ENCODE measurements at places on chromosomes 7 and 10. TPM values are rescaled to one million over a fixed set of nuclear protein-coding genes. Genes with fewer than 3 reads are reported as not detected.

Gene RBM20
- 7.8 TPM for total RNA-seq

DNA sequence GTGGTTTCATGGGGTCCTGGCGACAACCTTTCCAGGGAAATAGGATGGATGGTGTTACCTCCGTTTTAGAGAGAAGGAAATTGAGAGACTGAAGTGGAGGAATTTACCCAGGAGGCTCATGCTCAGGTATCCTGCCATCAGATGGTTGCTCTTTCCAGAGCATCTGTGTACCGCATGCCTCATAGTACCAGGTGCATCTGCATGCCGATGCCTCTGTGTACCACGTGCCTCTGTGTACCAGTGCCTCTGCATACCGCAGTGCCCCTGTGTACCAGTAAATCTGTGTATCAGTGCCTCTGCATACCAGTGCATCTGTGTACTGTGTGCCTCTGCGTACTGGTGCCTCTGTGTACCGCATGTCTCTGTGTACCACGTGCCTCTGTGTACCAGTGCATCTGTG, 3.2 kb downstream of the VWA2 start:
- DNase-seq, result no peak

Gene ASAH2
- total RNA-seq, result 14.0 TPM

- DNase-seq, result no peak
These were observed 223.2 kb upstream of the LRRN3 start for GRCh38 chr7:110867771-110868170.

DNA sequence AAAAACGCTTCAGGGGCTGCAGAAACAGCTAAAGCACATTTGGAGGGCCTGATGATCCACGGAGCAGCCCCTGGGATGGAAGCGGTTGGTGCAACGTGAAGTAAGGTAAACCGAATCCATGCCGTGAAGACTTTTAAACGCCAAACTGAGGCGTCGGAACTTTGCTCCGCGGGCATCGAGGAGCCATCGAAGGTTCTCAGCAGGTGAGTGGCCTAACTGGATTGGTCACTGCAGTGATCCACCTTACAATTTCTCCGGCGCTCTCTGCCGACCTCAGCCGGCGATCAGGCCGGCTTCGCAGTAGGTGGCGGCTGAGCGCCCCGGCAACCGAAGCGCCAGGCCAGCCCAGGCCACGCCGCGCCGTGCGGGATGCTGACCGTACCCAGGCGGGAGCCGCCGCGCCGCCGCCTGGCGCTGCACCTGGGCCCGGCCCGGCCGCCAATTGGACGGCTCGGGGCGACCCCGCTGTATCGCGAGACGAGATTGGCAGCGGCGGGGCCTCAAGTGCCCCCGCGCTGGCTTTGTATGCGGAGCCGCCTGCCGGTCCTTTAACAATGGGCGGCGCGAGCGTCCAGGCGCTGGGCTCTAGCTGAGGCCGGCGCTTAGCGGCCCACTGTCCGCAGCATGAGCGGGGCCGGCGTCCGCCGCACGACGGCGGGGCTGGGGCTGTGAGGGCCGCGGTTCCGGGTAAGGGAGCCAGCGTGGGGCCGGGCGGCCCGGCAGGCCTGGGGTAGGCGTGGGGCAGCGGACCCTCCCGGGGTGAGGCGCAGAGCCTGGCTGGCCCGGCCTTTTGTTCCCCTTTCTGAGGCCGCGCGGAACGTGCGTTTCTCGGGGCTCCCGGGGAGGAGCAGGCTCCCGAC, at the start of gene CCNJ:
CCNJ (plus strand) TSS at position 551 of the 860 bp plus-strand sequence. CDS start 811 bp downstream, outside the sequence.
- DNase-seq, result peak; percentile 41

Gene ARMH3
- 21.1 TPM for total RNA-seq

DNA sequence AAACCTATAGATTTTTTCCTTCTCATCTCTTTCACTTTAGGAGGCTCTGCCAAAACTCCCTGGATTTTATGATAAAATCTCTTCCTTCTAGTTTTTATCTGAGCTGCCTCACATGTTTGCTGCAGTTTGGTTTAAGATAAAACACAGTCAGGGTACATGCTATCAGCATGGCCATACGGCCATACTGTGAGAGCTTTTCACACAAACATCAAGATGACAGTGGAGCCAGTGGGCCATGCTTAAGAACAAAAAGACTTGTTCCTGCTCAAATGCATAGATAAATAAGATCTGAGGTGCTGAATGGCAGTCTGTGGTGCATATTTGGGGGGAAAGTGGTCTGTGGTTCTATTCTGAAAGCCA, 91.0 kb downstream of the ELMO1 start:
- no peak for DNase-seq

DNA sequence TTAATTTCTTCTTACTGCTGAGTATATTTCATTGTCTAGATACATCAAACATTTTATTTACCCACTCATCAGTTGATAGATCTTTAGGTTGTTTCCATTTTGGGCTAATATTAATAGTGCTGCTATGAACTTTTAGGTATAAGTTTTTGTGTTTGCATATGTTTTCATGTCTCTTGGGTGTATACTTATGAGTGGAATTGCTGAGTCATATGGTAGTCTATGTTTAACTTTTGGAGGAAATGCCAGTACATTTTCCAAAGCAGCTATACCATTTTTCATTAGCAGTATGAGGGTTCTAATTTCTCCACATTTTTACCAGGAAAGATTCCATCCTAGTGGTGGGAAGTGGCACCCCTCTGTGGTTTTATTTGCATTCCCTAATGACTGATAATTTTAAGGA, 101.1 kb downstream of the ANKRD30A start:
- DNase-seq, result no peak

- DNase-seq, result no peak
These were observed 126.7 kb downstream of the TSPAN12 start for GRCh38 chr7:120731271-120731670.

Gene GHRHR
- not detected for total RNA-seq

Gene NEURL1
- total RNA-seq, result not detected
